Activated CD8-positive, alpha-beta memory T cell treated with anti-CD3 and anti-CD28 coated beads for 4 hours (primary cell): ENCODE measurements at places on chromosomes 4 and X.

- no peak for DNase-seq
These were observed 293.8 kb upstream of the CTSO start for GRCh38 chr4:156247470-156247869.

GRCh38 chr4:181745933-181746625, 497.1 kb upstream of the TENM3 start:
- DNase-seq = no peak

GRCh38 chr4:108109997-108110416, 58.7 kb downstream of the LEF1 start:
- no peak for DNase-seq

- no peak for DNase-seq
These were observed 16.1 kb downstream of the MED14 start for GRCh38 chrX:40719218-40719617.

DNA sequence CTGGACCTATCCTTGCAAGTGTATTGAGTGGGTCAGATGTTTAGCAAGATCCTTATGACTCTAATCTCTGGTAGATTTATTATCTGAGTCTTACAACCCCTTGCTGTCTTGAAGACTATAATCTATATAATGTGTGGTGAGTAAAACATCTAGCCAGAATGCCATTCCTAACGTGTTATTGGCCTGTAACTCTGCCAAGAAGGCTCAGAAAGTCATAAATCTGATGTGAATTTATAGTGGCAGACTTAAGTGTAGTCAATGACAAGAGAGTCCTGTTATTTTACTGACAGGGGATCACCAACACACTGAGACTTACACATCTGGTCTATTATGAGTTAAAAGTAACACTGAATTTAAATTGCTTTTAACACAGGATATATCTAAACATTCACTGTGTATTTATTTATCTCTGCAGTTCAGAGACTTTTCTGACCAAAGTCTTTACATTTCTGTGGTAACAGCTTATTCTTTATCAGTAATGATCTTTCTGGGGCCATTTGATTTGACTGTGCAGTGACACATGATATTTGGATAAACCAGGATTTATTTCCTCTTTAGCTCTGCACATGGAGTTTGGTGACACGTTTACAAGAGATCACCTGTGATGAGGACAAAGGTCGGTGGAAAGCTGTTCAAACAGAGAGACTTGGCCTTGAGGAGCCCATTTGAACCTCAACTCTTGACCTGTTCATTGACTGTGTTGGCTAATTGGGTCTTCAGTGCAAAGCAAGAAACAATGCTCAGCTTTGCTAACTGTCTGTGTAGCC, 415.8 kb downstream of the STIM2 start:
- no peak for DNase-seq

- no peak for DNase-seq
These were observed 63.5 kb downstream of the GEMIN8 start for GRCh38 chrX:13966071-13966792.

GRCh38 chr4:5773271-5773555, 62.2 kb downstream of the EVC start:
- no peak for DNase-seq

- no peak for DNase-seq
These were observed 36.2 kb upstream of the ARHGEF6 start for GRCh38 chrX:136816975-136817374.

DNA sequence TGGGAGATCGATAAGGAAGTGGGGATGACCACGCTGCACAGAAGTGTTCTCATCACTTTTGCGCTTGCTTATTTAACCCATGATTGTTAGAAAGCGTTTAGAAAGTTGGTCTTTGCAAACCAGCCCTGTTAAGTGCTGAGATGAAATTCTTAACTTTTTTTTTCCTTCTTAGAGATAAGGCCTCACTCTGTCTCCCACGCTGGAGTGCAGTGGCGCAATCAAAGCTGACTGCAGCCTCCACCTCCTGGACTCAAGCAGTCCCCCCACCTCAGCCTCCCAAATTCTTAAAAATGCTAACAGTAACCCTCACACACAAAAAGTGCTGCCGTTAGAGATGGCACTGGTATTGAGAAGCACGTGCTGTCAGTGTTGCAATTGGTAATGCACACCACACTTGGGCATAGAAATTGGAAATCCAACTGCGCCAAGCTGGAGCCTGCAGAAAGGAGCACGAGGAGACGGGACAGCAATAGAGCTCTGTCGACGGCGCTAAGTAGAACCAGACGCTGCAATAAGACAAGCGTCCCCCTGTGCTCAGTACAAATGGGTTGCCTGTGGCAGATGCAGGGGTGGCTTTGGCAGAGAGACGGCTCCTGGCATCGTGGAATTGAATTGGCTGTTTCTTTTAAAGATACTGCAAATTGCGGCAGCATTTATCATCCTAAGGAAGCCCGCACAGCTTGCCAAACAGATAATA, 113.4 kb downstream of the TBL1X start:
- DNase-seq = no peak

DNA sequence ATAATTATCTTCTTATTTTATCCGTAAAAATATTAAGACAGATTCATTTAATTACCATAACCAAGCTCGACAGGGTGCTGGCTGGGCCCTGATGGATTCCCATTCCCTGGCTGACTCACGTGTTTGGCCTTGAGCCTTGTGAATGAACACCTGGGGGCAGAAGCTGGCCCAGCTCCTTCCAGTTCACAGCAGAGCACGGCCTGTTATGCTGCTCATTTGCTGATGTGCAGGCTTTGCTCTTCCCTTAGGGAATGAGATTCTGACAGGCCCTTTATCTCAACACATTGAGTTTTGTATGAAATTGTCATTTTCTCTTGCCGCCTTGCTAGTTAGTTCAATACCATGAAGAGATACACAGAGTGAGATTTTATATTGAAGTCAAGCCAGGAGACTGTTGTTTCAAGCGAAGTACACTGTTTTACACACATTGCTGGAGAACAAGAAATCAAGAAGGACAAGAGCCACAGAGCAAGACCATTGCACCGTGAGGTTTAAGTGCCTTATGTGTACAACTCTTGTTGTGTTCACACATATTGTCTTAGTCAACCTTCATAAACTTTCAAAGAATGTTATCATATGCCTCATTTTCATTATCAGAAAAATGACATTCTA, 1583.3 kb downstream of the STIM2 start:
- no peak for DNase-seq

DNA sequence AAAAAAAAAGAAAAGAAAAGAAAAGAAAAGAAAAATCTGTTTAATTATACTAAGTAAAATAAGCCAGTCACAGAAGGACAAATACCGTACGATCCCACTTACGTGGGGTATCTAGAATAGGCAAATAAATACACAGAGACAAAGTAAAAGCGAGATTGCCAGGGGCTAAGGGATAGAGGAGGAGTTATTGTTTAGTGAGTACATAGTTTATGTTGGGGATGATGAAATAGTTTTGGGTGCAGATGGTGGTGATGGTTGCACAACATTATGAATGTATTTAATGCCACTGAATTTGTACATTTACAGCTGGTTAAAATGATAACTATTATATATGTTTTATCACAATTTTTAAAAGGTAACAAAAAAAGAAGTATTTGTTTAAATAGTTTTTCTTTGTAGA, 7.1 kb downstream of the CA5B start:
- no peak for DNase-seq

DNA sequence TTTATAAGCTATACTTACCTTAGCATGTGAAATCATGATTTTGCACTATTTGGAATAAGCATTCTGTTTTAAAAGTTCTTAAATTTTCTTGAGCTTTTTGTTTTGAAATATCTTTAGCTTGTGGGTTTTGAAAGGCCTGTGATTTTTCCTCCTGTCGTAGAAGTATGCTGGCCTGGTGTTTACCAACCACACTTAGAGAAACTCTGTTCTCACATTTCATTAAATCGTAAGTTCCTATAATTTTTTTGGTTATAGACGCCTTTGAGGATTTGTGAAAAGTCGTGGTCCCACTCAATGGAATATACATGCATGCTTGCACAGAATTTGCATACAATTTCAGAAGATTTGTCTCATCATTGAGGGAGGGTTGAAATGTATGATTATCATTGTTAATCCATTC, 63.6 kb downstream of the PDLIM5 start:
- no peak for DNase-seq

DNA sequence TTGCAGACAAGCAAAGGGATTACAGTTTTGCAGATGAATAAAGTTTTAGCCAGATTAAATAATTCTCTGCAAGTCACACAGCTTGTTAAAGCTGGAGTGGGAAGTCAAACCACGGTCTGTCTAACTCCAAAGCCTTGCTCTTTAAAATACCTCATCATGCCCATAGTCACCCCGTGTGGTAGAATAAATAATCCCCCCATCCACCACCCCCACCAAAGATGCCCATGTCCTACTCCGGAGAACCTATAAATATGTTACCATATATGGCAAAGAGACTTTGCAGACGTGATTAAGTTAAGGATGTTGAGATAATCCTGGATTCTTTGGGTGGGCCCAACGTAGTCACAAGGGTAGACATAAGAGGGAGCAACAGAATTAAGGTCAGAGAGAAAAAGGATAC, 118.7 kb downstream of the BEND2 start:
- no peak for DNase-seq

DNA sequence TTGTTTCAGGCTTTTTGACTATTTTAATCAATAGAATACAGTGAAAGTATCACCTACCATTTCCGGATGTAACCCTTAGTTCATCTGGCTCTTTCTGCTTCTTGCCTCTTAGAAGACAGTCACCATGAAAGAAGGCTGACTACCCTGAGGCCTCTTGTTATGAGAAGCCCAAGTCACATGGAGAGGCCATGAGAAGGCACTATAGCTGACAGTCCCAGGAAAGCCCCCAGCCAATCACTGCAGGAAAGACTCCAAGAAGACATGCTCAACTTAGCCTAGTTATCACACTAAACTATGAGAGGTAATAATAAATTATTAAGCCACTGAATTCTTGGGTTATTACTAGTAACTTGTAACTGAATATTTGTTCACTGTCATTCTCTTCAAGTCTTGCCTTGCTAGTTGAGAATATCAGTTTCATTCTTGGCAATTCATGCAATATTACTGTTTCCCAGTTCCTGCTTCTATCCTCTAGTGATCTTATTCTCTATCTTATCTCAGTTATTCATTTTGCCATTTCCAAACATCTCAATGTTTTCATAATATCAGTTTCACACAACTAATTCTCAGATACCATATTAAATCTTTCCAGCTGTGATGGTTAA, 57.1 kb upstream of the GUCY1A1 start:
- no peak for DNase-seq
